MM.1S (cell line): ENCODE measurements at places on chromosomes 5 and 9.
A peak's percentile ranks its signal among the peaks of the same experiment; 100 is the strongest.

DNA sequence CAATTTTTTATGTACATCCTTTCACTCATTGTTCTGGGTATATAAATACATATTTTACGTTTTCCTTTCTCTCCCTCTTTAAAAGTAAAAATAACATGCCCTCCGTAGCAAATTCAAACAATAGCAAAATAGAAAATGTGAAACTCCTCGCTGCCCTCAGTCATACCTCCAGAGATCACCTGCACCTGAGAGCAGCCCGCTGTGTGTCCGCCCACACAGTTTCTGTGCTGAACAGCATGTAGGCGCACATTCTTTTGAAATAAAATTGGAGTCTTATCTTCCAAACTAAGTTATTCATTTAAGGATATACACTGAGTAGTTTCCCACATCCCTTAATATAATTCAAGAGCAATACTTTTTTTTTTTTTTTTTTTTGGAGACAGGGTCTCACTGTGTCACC, 255.7 kb downstream of the AOPEP start:
- DNase-seq: no peak

- DNase-seq: no peak
Measured at GRCh38 chr9:6132650-6133049, 83.0 kb upstream of the IL33 start.

- DNase-seq: no peak
Measured at GRCh38 chr9:82487935-82488312, 499.4 kb downstream of the SPATA31D1 start.

DNA sequence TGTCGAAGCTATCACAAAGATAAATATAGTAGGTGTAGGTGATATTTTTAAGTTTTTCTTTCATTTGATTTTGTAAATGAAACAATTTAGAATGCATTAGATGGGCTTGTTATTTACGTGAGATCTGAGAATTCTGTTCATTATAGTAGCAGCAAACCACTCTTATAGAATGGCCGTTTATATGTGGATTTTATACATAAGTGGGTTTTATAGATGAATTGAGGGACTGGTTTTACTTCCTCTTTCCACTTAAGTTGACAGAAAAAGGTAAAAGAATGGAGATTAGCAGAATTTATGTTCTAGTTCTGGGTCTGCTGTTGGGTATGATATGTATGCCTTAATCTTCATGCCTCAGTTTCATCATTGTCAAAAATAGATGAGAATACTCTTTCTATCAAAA, 5.6 kb downstream of the RMI1 start:
- DNase-seq: no peak

- no peak for DNase-seq
Measured at GRCh38 chr5:139037732-139038131, 160.4 kb downstream of the SIL1 start.

DNA sequence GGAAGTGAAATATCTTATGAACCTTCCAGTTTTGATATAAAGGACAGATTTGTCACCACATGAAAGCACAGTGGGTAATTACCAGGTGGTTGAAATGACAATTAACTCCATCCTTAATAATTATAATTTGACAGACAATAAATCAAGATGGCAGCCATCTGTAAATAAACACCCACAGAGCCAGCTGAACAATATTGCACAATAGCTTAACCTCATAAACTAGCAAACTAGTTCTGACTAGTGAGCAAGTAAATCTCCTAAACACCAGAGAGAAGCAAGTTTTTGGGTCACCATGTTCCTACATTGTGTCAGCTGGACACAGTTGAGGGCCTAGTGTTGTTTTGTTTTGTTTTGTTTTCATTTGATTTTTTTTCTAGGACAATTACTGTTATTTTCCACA, 577.4 kb downstream of the ACTL7B start:
- no peak for DNase-seq

GRCh38 chr9:106691627-106692026, 171.3 kb upstream of the ZNF462 start:
- DNase-seq: no peak

DNA sequence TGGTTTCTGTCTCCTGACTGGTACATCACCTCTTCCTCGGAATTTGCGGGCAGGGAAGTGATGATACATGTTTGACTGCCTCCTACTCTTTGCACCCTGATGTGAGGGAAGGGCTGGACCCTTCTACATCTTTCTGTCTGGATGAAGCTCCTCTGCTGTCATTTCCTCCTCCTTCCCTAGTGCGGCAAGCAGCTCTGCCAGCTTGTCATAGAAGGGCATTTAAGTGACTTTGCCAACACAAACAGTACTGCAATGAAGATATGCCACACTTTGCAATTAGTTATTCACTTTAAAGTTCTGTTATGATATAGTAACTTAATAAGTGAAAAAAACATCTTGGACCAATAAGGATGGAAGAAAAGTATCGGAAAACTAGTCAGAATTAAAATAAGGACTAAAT, 48.5 kb upstream of the ABL1 start:
- DNase-seq: no peak

GRCh38 chr5:120528609-120529008, 64.5 kb downstream of the PRR16 start:
- DNase-seq: no peak

GRCh38 chr9:125085703-125086477, 57.4 kb downstream of the SCAI start:
- DNase-seq: no peak

- no peak for DNase-seq
Measured at GRCh38 chr5:104084896-104085295, 522.3 kb upstream of the NUDT12 start.

- peak; percentile 67 for DNase-seq
Measured at GRCh38 chr5:5886812-5887486, 464.5 kb downstream of the ICE1 start.

DNA sequence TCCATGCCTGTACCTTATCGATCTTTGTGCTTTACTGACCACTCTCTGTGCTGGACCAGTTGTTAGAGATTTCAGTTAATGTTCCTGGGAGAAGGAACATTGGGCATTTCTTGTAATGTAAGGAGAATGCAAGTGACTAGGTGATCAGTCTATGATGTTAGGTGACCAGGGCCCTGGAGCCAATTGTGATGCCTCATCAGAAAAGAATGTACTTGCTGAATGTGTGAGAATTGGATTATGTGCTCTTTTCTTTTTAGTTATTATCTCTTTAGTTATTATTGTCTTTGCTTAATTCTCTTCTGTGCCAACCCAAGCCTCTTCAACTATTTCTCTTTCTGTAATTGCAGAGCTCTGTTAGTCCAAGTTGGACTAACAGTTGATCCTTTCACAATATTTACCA, 92.9 kb downstream of the LRRC70 start:
- no peak for DNase-seq

- no peak for DNase-seq
Measured at GRCh38 chr9:133888048-133888808, 103.9 kb downstream of the VAV2 start.

DNA sequence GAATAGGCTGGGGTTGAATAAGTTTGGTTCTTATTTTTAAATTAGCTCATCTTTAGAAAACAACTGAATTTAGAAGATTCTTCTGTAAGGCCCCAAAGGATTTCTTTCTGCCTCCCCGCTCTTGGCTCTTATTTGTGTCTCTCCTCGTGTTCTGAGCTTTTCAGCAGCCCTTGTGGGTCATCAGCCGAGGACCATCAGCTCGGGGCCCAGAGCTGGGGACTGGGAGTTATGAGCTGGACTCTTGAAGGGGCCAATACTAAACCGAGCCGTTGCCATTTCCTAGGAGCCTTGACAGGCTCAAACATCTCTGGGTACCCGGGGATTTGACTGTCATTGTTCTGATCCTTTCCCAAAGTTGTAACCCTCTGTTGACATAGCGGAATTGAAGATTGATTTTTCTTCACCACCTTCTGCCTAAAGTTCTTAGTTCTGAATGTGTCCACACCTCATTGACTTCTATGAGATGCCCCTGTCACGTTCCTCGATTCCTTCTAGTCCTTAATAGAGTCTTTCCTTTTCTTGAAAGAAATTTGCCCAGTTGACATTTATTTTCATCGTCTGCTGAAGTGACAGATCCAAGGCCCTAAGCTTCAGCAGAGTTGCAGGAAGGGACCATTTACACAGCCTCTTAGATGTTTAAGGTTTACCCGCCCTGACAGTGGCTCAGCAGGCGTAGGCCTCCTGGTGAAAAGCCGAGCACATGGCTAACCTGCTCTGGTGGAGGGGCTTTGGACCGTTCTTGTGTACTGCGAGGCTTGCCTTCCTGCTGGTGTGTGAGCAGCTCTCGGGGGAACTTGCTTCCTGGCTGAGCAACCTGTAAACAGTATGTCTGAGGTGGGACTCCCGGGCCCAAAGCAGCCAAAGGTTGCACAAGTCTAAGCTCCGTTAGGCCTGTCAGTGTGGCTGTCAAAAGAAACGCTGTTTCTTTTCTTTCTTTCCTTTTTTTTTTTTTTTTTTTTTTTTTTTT, 24.0 kb downstream of the ABL1 start:
- DNase-seq: no peak

- no peak for DNase-seq
Measured at GRCh38 chr9:119036969-119037368, 332.3 kb downstream of the BRINP1 start.

GRCh38 chr5:75482482-75482881, 28.9 kb downstream of the CERT1 start:
- no peak for DNase-seq

GRCh38 chr5:149151717-149152116, 10.4 kb downstream of the ABLIM3 start:
- DNase-seq: peak; percentile 15

GRCh38 chr5:164027738-164028137, 522.3 kb downstream of the MAT2B start:
- DNase-seq: no peak

- no peak for DNase-seq
Measured at GRCh38 chr9:137613259-137613658, 5.5 kb upstream of the EHMT1 start.

- no peak for DNase-seq
Measured at GRCh38 chr5:142630927-142631539, 54.9 kb downstream of the FGF1 start.

- no peak for DNase-seq
Measured at GRCh38 chr5:140181525-140181924, 6.5 kb downstream of the CYSTM1 start.

- no peak for DNase-seq
Measured at GRCh38 chr5:82405618-82406204, 127.6 kb upstream of the RPS23 start.

DNA sequence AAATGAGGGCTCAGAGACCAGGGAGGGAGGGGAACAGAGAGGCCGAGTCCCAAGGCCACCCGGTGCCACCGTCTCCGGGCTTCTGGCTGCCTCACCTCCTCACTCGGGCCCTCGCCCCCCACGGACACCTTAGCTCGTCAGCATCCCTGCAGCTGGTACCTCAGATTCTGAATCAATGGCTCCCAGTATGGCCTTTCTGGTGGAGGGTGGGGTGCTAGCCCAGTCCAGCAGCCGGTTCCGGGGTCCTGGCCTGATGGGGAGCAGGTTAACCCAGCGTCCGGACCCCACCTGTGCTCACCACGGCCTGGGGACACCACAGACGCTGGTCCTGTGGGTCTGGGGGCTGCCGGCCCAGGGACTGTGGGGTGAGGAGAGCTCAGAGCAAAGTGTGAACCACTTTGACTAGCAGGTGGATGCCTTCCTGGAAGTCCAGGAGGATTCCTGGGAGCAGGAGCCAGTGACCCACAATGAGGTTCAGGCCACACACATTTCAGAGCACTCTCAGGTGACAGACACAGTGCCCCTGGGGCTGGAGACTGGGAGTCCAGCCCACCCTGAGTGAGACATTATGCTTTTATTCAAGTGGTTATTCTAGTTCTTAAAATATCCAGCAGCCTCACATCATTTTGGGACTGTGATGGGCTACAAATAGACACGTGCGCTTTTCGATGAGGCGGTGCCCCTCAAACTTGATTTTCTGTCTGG, 53.3 kb downstream of the AHRR start:
- no peak for DNase-seq

GRCh38 chr9:19698960-19699359, 89.9 kb downstream of the SLC24A2 start:
- DNase-seq: no peak

DNA sequence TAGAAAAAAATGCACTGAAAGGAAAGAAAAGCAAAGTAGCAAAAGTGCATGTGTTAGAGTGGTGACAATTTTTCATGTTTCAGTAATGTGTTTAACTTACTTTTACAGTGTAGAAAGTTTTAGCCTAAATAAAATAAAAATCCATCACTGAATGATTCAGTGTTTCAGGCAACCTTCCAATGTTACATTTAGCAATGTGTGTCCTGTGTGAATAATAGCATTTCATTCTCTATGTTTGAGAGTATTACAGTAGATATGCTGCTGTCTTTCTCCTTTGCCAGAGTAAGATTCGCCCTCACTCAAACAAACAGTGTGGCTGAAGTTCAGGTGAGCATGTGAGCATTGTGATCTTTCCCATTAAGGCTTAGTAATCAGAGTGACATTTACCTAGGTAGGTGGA, 171.1 kb downstream of the TARS1 start:
- DNase-seq: no peak

DNA sequence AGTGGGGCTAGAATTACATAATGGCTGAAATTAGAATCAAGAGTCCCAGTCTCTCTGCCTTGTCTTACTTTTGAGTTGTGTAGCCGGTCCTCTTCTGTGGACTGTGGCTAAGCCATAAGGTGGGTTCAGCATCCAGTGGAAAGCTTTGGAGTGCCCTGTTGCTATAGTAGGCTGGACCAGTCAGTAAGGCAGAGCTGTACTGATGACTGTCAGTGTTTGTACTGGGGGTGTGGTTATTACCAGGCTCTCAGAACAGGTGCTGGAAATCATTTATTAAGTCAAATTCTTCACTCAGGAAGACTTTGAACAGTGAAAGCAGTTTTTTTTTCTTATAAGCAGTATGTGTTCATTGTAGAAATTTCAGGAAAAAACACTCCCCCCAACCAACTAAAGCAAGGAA, 129.4 kb downstream of the ZSWIM6 start:
- no peak for DNase-seq

- no peak for DNase-seq
Measured at GRCh38 chr9:94931740-94932139, 205.2 kb downstream of the AOPEP start.

GRCh38 chr5:173741729-173742431, 125.4 kb upstream of the BOD1 start:
- DNase-seq: no peak

DNA sequence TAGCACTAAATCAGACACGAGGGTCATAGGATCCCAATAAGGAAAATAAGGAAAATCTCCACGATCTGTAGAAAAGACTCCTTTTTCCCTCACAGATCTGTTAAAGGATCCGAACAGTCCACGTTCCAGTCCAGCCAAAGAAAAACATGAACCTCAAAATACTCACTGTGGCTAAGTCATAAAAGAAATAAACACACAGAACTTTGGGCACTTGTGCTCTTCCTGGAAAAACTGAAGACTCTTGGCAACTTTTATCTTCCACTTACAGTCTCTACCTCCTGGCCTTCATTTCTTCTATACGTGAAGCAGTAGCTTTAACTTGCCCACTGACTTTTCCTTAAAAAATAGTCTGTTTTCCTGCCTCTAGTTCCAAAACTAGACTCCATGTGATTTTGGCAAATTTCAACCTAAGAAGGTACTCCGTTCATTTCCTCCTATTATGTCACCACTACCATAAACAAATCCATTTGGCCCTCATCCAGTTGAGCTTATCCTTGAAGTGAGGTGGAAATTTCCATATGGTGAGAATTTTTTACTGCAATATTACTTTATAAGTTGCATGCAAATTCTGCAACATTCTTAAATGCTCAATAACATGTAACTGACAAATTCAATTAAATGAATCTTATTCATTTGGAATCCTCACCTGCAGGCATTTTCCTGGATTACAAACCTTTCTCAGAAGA, 5.3 kb upstream of the LHFPL2 start:
- no peak for DNase-seq
